Naive thymus-derived CD8-positive, alpha-beta T cell (primary cell): ENCODE measurements at places on chromosomes 11 and 22. TPM values are rescaled to one million over a fixed set of nuclear protein-coding genes. Genes with fewer than 3 reads are reported as not detected.

The DGCR6 gene
- 7.2 TPM for total RNA-seq

The NCF4 gene
- total RNA-seq, result 2.8 TPM

The GPR83 gene
- 0.11 TPM for total RNA-seq

The NFAM1 gene
- total RNA-seq, result 0.23 TPM

The DNAJB7 gene
- total RNA-seq, result not detected

The SNX32 gene
- total RNA-seq, result 2.1 TPM

The CASP5 gene
- not detected for total RNA-seq

The DDTL gene
- not detected for total RNA-seq

The GALR3 gene
- not detected for total RNA-seq

The PATE4 gene
- total RNA-seq, result not detected

The FUT4 gene
- 5.5 TPM for total RNA-seq

The MRGPRX3 gene
- not detected for total RNA-seq

The AKIP1 gene
- total RNA-seq, result 17.6 TPM

The TRPC6 gene
- total RNA-seq, result not detected

The FAM118A gene
- total RNA-seq, result 82.8 TPM

The GAB4 gene
- total RNA-seq, result 1.1 TPM

The MYBPC3 gene
- total RNA-seq, result 0.16 TPM
